ENCODE measurements at places on chromosomes 3 and 15.

DNA sequence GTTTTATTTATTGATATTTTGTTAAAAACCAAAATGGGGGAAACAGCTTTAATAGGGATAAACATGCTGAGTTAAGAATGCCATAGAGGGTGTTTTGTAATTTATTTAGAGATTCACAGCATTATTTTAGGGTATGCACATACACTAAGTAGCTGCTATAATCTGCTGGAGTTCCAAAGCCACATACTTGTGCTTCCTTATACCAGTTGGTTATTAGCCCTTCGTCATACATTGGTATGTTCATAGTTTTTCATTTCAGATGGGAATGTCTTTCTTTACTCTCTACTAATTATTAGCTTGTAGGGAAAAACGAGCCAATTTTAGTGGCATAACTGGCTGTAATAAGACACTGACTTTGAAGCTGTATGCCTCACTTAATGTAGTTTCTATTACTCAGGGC is 74.9 kb downstream of the PFN2 start:
- no peak for DNase-seq

DNA sequence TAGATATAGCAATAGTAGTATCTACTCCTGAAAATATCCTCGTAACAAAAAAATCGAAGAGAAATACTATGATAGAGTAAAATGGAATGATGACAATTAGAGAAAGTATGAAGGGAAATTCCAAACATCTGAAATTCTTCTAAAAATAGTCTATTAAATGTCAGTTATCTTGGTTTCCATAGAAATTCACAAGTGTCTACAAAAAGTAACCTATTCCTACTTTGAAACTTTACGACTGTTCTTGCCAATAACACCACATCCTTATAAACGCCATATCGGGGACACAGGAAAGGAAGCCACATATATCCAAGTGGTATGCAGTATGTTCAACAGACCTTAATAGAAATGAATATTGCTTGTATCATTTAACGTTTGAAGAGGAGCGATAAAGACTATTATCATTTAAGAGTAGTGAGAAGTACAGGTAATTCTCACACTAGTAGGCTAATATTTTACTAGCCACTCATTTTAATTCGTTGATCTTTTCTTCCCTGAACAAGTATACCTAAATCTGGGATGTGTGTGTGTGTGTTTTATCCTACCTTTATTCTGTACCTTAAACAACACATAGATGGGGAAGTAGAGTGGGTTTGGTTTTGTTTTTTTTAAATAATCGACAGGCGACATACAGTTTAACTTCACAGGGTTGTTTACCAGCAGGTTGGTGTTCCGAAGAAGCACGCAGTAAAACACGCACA is 1.2 kb downstream of the GPR176 start:
- DNase-seq = no peak

- DNase-seq = no peak
These were observed 35.5 kb downstream of the STAG1 start for GRCh38 chr3:136716629-136717028.

- DNase-seq = no peak
These were observed 567.7 kb downstream of the NAALADL2 start for GRCh38 chr3:175426805-175427204.

DNA sequence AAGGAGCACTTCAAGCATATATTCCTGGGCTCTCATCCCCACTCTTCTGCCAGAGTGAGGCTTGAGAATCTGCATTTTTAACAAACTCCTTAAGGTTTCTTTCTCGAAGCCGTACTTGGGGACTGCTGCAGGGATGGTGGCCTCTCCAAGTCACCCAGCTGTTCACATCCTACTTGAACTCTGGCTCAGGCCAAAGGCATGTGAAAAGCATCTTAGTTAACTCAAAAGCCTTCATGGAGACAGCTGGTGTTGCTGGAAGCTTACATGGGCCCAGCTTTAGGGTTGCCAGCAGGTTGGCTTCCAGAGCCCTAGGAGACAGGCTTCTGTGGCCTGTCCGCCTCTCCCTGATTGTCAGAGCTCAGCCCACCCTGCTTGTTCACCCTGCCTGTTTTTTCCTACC is 139.2 kb downstream of the THSD4 start:
- no peak for DNase-seq

DNA sequence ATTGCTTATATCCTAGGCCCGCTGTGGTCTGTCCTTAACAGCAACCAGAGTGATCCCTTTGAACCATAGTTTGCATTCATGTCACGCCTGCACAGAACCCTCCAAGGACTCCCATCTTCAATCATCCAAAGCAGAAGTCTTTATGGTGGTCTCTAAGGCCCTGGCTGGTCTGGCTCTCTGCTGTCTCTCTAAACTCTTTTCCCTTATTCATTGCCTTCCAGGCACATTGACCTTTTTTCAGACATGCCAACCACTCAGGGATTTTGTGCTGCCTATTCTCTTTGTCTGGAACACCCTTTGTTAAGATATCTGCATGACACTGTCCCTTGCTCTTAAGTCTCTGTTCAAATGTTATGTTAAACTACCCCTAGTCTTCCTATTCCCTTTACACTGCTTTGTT is 21.9 kb upstream of the ZBTB47 start:
- DNase-seq = no peak

DNA sequence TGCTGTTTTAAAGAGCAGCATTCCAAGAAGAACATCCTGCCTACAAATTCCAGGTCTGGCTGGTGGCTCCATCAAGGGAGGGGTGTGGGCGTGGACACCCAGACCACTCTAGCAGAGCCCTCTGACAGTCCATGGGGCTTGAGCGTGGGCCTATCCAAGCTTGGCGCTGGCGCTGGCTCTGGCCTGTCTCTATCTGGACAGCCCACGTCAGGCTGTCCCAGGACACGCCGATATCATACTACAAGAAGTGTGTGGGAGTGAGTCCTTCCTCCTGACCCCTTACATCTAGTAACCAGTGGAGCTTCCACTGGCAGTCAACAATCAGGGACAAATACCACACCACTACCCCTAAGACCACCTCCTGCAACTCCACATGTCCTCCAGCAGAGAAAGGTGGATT is 17.1 kb upstream of the DUSP7 start:
- no peak for DNase-seq

DNA sequence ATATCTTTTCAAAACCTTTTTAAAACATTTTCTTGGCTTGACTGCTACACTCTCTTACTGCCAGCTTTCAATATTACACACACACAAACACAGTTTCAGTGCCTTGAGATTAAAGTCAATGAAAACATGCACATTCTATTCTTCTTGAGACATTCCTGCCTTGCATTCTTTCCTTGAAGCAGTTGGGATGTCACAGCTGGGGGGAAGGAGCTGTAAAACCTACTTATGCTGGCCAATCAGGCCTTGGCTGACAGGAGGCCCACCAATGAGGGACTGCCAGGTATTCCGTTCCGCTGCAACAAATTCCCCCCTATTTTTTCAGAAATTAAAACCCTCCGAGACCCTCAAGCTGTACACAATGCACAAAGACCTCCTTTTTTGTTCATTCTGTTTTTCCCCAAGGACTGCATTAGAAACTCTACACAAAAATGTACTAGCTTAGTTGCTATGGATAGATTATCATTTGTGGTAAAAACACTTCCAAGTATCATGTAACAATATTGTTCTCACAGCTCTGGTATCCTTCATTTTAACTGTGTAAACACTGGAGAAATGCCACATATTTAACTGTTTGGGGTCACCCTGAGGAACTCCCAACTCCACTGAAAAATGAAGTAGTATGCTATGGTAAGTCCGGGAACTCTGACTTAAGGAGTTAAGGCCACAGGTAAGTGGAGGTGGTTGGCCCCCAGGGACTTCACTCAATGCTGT is 18.5 kb downstream of the FSTL1 start:
- DNase-seq = no peak

GRCh38 chr3:126124896-126125295 is 41.0 kb upstream of the SLC41A3 start:
- peak; percentile 25 for DNase-seq

DNA sequence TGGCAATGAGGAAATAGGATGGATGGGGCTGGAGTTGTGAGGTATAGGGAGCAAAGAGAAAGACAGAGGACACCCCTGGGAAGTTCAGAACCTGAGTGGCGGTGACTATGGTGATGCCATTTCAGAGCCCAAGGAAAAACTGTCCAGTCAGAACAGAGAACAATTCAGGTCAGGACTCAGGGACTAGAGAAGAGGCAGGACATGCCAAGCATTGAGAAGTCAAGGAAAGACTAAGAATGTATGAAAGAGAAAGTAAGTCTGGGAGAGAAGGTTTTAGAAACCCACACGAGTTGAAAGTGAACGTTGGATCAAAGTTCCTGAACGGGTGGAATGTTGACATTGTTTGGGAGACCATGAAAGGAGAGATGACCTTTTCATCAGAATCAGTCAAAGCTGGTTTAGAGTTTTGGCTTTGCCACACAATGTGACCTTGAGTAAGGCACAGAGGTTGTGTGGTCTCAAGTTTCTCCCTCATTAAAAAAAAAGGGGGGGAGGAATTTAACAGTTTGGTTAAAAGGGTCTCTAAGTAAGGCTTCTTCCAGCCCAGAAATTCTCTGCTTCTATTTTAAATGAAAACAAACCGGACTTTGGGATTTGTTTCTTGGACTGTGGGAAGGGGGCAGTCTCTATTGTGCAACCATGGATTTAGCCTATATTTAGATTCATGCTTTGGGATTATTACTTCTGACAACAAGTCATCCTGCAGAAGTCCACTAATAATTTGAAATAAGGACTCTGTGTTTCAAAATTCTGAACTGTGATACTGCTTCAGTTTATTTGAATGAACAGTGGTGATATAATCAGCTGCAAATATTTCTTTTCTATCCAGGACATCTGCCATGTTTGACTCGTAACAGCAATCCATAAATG is 315.9 kb upstream of the TBL1XR1 start:
- DNase-seq = no peak

DNA sequence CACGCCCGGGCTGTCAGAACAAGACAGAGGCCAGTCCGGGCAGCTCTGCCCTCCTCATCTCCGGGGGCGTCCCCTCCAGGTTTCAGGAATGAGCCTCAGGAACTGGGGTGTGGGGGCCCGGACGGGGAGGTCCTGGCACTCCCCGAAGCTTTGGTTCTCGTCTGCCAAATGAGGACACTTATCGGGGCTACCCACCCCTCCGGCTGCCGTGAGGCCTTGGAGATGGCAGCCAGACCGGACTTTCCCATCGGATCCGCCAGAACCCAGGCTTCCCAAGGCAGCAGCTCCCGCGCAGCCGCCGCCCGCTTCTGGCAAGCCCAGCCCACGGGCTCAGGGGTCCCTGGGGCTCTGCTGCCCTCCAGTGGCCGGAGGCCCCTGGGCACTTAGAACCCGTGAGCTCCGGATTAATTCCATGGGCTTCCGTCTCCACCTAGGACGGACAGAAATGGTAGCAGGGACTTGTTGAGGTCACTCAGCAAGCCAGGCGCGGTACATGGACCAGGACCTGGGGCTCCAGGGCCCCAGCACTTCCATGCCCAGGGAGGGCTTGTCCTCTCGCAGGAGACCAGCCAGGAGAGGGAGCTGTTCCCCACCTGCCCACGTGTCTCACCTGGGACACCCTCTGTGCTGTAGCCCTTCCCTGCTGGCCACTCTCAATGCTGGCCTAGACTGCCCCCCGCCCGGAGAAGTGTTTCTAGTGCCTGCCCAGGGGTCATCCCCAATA is 89.4 kb downstream of the LINGO1 start:
- peak; percentile 92 for DNase-seq

DNA sequence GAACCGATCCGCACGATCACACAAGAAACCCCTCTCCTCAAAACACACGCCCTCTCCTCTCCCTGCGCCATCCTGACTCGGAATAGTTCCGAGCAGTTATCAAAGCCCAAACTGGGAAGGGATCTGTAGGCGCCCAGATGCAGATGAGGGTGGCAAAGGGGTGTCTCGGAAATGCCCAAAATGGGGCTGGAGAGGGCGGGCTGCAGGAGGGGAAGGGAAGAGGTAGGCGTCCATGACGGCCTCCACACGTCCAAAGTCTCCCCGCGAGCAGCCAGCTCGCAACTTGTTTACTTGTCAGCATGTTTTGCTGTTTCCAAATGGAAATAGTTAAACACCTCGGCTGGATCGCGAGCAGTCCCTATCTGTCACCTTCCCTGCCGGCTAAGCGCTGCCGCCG is 1.5 kb downstream of the NTRK3 start:
- no peak for DNase-seq

DNA sequence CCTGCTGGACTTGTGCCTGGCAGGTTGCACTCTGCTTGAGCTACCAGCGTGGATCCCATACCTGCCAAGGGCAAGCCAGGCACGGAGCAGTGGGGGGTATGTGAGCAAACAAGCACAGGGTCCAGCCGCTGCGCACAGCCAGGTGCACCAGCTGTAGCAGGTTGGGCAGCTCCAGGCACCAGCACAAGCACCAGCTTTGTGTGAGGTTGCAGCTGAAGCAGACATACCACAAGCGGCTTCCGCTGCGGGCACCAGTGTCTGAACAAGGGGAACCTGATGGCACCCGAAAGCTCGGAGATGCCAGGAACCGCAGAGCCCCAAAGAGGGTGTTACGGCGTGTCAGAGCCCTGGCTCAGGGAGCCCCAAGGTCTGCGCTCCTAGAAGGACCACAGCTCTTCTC is 472.7 kb upstream of the ARL6 start:
- DNase-seq = no peak

DNA sequence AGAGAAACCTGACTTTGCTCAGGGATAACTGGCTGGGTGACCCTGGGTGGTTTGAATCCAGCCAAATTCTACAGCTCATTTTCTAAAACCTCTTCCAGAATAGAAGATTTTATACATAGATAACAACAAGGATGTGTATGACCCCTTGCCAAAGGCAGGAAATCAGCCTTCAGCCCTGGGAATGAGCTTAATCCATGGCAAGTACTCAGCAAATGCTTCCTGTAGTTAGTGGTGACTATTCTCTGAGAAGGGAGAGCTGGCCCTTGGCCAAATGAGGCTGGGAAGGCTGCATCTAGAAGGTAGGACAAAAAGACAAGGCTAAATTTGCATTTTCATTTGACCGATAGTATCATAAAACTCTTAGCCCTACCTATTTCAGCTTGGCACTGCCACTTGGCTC is 4.6 kb upstream of the HACD3 start:
- no peak for DNase-seq

- no peak for DNase-seq
These were observed 35.8 kb upstream of the LRRFIP2 start for GRCh38 chr3:37210230-37210629.

DNA sequence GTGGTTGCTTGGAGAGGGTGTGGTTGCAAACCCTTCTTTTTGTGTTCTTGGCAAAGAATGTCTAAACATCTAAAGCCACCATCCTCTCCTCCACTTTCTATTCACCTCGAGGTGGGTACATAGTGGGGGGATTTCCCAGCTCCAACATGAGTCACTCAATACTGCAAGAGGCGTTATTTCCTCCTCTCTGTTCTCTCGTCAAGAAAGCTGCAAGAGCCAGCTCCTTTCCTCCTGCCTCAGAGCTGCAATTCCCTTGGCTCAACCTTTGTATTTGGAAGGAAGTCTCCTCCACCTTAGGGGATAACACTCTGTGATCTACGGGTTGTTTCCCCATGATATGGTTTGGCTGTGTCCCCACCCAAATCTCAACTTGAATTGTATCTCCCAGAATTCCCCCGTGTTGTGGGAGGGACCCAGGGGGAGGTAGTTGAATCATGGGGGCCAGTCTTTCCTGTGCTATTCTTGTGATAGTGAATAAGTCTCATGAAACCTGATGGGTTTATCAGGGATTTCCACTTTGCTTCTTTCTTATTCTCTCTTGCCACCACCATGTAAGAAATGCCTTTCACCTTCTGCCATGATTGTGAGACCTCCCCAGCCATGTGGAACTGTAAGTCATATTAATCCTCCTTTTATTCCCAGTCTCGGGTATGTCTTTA is 138.4 kb downstream of the PLCL2 start:
- DNase-seq = no peak
